ENCODE measurements at places on chromosomes 7 and 10.

- DNase-seq, result no peak
Measured at GRCh38 chr7:70068531-70068930, 470.3 kb downstream of the AUTS2 start.

- DNase-seq, result peak; percentile 5
Measured at GRCh38 chr7:134992626-134993179, 6.4 kb downstream of the AGBL3 start.

DNA sequence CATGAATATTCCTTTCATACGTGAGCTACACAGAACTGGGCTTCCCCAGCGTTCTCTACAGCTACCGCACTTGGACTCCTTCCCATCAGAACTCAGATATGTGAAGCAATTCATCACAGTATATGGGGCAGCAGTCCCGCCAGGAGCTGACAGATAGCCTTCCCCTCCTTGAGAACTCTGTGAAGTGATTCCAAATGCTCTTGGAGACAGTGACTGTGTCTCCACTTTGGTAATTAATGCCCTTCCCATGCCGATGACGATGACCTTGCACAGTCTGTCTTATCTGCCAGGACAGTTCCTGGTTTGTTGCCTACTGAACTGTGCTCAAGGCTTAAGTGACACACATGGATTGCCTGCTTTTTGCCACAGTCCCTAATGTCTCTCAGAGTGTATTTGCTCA lies 75.0 kb upstream of the AFAP1L2 start:
- DNase-seq, result no peak

- no peak for DNase-seq
Measured at GRCh38 chr7:127976056-127976737, 55.0 kb downstream of the LRRC4 start.

GRCh38 chr7:40232242-40232893 lies 97.6 kb downstream of the SUGCT start:
- DNase-seq, result no peak

Data from stimulated activated CD4-positive, alpha-beta T cell treated with anti-CD3 and anti-CD28 coated beads, Interleukin-4, amount 100 ng/mL, for 4 hours (primary cell).